ENCODE measurements at places on chromosomes 3 and 15. TPM values are rescaled to one million over a fixed set of nuclear protein-coding genes. Genes with fewer than 3 reads are reported as not detected.

Gene C2CD4B
- total RNA-seq: not detected

Gene CFAP100
- total RNA-seq: not detected

Gene FRMD4B
- under 0.01 TPM for total RNA-seq

Gene SLCO3A1
- total RNA-seq: 0.30 TPM

Gene NR1I2
- not detected for total RNA-seq

Gene CRYGS
- total RNA-seq: 2.4 TPM

Gene C3orf20
- not detected for total RNA-seq

Gene GOLGA6B
- not detected for total RNA-seq

Gene DNAJB11
- 102 TPM for total RNA-seq

Gene DNAH1
- 3.0 TPM for total RNA-seq
